ENCODE measurements at places on chromosomes 5 and 9.

DNA sequence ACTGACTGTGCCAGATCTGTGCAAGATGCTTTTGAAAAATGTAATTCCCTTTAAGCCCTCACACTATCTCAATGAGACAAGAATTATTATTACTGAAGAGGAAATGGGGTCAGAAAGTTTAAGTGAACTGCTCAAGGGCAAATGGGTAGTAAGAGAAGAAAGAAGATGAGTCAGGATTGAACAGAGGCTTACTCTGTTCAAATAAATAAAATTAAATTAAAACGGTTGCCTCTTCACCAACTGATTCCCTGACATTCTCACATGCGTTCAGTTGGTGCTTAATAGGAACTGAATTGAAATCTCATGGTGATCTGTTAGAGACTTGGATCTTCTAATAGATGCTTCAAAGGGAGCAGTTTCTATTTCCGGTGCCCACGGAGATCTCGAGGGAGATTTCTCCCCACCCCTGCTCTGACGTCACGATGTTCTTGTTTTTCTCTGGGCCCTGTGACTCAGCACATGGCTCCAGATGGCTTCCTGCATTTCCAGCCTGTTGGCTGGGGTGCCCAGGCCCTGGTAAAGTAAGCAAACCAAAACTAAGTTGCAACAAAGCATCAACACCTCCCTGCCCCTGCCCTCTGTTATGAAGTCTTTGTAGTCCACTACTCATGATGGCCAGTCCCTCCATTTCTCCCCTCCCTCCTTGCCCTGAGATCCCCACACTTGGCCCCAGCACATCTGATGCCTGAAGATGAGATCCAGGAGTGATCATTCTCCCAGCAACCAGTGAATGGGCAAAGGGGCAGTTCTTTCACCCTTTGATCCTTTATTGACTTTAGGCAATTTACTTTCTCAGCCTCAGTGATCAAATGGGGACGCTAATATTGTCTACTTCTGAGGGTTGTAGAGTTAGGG lies 106.1 kb upstream of the CPEB4 start:
- DNase-seq: no peak

GRCh38 chr9:37034305-37034937 lies 353 bp upstream of the PAX5 start:
- peak; percentile 61 for DNase-seq

DNA sequence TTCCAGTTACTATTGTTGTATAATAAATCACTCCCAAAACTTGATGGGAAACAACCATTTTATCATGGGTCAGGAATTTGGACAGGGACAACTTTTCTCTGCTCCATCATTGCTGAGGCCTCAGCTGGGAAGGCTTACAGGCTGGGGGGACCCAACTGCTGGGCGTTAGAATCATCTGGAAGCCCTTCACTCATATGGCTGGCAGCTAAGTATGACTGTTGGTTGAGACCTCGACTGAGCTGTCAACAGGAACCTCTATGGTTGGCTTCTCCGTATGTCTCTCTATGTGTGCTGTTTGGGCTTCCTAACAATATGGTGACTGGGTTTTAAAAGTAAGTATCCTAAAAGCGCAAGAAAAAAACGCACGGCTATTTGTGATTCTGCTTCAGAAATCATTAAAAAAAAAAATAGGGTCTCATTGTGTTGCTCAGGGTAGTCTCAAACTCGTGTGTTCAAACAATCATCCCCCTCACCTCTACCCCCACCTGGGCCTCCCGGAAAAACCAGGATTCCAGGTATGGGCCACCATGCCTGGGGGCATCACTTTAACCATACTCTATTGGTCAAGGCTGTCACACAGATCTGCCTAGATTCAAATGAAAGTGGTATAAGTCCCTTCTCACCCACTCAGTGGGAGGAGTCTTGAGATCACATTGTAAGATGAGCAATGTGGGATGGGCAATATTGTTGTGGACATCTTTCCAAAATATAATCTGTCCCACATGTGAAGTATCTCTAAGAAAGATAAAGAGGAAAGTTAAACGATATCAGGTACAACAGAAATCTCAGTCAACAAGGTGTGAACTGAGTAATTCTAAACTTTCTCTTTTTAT lies 15.2 kb downstream of the FNBP1 start:
- no peak for DNase-seq

DNA sequence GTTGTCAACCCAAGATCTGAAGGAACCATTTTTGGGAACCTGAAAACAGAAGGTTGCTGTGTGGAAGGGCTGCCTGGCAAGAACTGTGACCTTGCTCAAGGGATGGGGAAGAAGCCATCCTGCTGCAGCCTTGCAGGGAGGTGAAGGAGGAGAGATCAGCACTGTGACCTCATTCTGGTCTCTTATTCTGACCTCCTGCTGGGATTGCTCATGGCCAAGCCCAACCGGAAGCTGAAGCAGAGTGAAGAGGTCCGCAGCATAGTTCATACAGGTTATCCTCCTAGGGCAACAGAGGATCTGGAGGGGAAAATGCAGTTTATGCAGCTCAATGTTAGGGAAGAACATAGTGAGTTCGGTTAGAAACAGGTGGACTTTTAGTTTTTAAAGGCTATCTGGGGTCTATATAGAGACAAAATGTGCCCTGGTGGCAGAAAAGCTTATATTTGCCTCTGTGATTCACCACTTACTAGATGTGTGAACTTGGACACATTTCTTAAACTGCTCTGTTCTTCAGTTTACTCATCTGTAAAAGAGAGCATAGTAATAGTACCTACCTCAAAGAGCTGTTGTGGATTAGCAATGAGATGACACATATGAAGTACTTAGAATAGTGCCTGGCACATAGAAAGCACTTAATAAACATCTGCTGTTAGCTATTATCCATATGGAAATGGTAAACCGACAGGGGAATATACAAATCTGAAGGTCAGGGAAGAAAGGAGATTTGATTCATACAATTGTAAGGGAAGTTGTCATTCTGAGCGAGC lies 57.9 kb upstream of the BNC2 start:
- DNase-seq: no peak

DNA sequence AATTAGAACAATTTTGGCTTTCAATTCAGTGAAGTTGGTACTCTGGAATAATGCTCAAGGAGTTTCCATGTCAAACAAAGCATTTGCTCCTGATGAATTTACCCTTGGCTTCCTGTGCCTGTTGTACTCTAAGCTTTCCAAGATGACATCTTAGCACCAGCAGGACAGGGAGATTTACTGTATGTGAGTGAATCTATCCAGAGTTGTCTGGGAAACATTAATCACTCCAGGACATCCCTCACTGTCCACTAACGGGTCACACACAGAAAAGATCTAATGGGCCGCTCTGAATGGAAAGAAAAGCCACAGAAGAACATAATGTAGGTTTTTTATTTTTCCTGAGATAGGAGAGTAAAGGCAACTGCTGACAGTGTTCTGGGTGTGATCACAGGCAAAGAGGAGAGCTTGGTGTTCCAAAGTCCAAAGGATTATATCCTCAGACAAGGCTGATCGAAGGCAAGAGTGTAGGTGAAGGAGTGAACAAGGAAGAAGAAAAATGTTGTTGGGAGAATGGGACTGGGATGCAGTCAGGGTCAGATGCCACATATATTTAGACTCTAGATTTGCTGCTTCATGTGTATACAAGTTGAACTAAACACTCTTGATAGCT lies 167.7 kb upstream of the RPS23 start:
- DNase-seq: no peak

DNA sequence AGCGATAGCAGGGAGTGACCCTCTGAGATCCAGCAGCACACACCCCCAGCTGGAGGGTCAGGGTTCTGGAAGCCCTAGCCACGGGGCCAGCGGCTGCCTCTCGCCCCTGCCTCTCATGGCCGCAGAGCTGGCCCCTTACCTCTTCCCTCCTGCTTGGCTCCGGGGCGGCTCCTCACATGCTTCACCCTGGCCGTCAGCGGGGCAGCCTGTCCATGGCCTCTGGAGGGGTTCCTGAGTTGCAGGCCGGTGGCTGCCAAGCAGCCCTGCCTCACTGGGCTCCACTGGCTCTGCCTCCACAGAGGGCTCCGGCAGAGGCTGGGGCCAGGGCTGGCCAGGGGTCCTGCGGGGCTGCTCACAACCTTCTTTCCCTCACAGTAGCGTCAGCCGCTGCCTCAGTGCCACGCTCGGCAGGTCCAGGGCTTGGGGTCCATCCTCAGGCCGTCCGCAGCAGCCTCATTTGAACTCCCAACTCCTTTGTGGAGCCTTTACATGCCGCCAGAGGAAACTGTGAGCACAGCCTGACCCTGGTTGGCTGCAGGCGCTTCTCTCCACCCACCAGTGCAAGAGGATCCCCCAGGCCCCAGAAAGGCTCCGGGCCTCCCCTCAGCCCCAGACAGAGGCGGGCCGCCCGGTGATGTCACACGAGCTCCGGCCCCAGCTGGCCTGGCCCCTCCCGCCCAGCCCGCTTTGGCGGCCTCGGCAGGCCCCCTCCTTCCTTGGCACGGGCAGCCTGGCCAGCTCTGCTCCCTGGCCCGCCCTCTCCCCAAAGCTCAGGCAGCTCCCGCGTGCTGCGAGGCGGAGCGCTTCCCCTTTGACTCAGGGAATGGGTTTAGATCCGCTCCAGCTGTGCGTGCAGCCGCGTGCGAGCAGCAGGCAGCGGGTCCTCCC lies at the start of gene ANGPTL2:
Gene ANGPTL2, minus strand, starts transcription at position 460 of the 888 bp plus-strand sequence. CDS start 13,904 bp downstream, outside the sequence.
- DNase-seq: peak; percentile 94

All from NCI-H510A treated with DMSO at 0.1 percent for 48 hours (cell line).